ENCODE measurements at places on chromosomes 4 and X. TPM values are rescaled to one million over a fixed set of nuclear protein-coding genes. Genes with fewer than 3 reads are reported as not detected.

The FAM9C gene
- 0.07 TPM for total RNA-seq

The SHOX gene
- total RNA-seq = not detected

The FREM3 gene
- total RNA-seq = 0.07 TPM

The CXCL13 gene
- not detected for total RNA-seq

The SLC7A11 gene
- 10.1 TPM for total RNA-seq

The UGT2A3 gene
- total RNA-seq = 0.11 TPM

The F8A2 gene
- not detected for total RNA-seq

DNA sequence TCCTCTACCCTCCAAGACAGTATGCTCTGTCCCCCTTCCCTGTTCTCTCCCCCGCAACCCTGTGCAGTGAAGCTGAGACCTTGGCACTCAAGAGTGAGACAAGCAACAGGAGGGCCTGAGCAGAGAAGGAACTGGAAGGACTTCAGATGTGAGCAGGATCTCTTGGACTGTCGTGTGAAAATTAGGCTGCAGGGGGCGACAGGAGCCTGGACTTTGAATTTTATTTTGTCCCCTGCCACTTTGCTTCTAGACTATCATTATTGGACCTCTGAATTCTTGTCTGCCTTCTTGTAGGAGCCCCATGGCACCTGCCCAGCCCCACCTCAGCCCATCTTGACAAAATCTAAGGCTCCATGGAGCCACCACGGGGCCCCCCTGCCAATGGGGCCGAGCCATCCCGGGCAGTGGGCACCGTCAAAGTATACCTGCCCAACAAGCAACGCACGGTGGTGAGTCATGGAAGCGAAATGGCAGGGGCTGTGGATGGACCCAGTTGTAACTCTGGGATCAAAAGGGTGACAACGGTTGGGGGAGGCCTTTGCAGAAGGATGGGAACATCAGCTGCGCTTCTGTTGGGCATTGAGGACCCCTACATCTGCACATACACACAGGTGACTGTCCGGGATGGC lies 1.7 kb downstream of the ARAF start:
- no peak for DNase-seq

GRCh38 chr4:124183231-124183630 lies 529.3 kb downstream of the ANKRD50 start:
- no peak for DNase-seq

DNA sequence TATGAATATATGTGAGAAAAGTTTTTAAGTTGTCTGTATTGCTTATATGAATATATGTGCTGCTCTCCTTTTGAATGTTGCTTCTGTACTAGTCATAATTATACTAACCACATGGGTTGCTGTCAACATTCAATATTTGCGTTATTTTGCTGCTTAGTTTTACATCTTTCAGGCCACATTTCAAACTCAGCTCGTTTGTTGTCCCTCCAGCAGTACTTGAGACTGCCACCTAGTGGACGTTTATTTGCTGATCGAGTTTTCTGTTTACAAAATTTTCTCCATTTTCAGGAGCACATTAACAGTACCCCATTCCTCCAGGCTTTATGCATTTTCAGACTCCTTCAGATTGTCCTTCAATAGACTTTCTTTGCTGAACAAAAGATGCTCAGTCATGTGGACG lies 75.8 kb downstream of the NUDT11 start:
- DNase-seq = no peak

GRCh38 chr4:159498446-159499115 lies 395.7 kb downstream of the RAPGEF2 start:
- no peak for DNase-seq

- DNase-seq = no peak
Measured at GRCh38 chr4:153039542-153040185, 103.5 kb downstream of the FHDC1 start.

GRCh38 chr4:52713456-52713937 lies 37.7 kb downstream of the ERVMER34-1 start:
- no peak for DNase-seq

DNA sequence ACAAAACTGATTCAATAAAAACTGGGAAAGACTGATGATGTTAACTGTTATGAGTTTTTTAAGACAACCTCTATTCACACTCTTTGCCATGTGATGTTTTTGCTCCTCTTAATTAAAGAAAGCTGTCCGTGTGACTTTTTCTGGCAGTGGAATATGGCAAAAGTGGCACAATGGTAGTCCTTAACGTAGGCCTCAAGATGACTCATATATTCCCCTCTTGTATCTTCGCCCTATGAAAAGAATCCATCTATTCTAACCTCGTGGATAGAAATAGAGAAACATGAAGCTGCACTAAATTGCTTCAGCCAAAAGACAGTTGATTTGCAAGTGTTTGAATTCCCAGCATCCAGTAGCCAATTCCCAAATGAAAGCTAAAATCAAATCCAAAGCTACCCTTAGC lies 603.8 kb upstream of the PCDH7 start:
- no peak for DNase-seq

GRCh38 chr4:81970454-81970853 lies 403.3 kb downstream of the HNRNPD start:
- DNase-seq = no peak

- DNase-seq = no peak
Measured at GRCh38 chr4:55871299-55871800, 17.9 kb downstream of the EXOC1 start.

DNA sequence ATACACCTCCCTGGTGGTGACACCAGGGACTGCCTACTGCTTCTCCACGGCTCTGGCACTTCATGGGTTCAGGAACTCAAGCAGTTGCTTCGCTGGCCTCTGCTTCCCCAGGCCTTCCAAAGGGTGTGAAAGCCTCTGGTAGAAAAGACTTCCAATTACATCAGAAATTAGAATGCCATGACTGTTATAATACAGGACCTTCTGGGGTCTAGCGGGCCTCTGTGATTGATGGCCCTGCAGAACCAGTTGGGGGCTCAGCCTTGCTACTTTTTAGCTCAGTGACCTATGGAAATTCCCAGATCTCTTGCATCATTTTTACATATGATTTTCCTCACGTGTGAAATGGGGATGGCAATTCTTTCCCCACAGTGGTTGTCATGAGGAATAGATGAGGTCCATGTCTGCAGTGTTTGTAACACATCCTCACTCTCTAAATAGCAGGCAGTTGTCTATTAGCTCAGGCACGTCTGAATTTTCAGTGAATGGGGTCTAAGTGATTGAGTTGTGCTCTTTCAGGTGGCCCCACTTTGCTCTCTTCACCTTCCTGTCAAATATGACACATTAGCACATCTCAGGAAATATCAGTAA lies 198.3 kb downstream of the STIM2 start:
- no peak for DNase-seq

GRCh38 chr4:161314371-161314770 lies 849.4 kb downstream of the FSTL5 start:
- no peak for DNase-seq

DNA sequence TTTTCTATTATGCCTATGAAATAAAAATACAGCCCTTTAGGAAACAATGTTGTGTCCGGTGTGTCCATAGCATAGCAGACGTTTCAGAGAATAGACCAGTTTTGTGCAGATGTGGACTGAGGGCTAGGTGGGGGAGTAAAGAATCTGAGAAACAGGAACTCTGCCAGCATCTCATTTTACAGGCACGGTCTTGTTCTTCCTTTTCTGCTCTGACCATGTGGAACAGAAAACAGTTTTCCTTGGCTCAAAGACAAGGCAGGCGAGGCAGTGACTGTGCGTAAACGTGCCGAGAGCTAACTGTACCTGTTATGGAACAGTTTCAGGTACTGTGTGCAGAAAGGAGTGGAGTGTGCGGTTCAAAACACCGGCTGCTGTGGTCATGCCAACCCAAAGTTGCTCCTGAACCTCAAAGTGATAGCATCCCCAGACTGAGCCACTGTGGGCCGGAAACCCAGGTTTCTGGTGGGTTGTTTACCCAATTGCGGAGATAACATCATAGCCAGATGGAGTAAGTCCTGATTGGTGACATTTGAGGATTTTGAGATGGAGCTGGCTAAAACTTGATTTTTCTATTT lies 20.2 kb downstream of the CNGA2 start:
- DNase-seq = no peak

- no peak for DNase-seq
Measured at GRCh38 chr4:61451935-61452334, 251.8 kb downstream of the ADGRL3 start.

All from WTC11 (cell line).